Kidney (tissue), 22 donors: ENCODE measurements at places on chromosomes 6 and 20.

GRCh38 chr20:1277529-1278322 is 11.6 kb downstream of the SNPH start:
- DNase-seq: no peak

DNA sequence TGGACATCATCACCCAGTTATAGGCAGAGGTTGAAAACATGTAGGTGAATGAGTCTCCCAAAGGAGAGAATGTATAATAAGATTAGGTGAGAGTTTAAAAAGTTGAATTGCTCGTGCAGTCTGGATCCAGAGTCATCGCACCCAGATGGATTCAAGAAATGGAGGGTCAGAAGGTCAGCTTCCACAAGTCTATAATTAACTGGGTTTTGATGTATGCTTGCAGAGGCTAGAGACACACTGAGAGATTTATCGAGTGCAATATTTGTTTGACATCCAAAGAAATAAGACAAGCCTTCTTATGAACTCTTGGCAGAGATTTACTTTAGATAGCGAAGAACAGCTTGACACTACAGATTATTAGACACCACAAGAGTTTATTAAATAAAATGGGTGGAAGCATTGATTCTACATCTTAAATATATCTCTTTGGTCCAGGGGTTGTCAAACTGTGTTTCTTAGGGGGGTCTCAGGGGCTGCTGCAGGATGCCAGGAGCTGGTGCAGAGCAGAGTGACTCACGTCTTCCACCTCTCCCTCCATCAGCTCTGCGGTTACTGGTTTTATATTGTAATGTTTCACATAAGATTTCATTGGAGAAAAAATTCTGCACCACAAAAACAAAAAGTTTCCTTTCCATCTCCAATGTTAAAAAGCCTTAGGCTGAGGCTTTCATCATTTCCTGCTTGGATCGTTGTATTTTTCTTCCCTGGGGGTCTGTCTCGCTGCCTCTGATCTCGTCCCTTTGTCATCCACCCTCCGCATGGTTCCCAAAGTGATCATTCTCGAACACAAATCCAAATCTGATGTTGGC is 176.2 kb upstream of the AHI1 start:
- DNase-seq: no peak

- no peak for DNase-seq
Measured at GRCh38 chr20:50058662-50059402, 54.1 kb downstream of the UBE2V1 start.

DNA sequence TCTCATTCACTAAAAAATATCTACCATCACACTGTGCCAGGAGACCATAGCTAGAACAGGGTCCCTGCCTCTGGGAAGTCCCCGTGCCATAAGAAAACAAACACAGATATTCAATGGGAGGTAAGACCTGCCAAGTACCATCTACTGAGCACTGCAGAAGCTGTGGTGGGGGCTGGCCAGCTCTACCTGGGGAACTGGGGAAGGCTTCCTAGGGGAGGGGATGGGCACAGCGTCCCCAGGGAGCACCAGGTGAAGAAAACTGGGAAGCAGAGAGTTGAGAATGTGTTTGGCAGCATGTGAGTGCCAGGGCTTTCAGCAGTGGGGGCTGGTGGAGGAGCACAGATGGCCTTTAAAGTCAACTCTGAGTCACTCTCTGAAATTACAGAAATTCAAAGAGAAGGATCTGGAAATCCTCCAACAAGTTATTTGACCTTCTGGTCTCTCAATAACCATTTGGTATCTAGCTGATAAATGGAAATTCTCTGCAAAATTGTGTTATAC is 85.2 kb downstream of the SHLD1 start:
- no peak for DNase-seq

DNA sequence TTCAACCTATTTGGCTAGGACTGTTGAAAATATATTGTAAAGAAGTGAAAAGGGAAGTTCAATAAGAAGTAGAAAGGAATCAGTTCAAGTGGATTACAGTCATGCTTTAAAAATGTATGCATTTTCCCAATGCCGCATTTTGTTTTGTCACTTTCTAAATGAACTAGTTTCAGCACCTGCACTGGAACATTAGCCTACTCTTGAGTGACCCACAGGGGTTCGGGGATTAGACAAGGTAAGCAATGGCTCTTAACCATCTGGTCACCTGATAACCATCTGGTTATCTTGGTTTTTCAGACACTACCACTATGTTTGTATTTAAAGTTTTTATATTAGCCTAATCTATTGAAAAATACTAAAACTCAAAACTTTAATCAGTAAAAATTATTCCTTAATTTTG is 97.6 kb downstream of the CD164 start:
- no peak for DNase-seq

- DNase-seq: no peak
Measured at GRCh38 chr20:1341561-1342265, 12.8 kb upstream of the SDCBP2 start.

GRCh38 chr6:113258771-113259170 is 598.4 kb upstream of the MARCKS start:
- no peak for DNase-seq
